Activated CD4-positive, alpha-beta T cell treated with anti-CD3 and anti-CD28 coated beads, Interleukin-2, amount 10 ng/mL, durations not matched to agents 7 days and 5 days (primary cell): ENCODE measurements at places on chromosomes 2 and 18. TPM values are rescaled to one million over a fixed set of nuclear protein-coding genes. Genes with fewer than 3 reads are reported as not detected.

Gene GORASP2
- 58.7 TPM for total RNA-seq

Gene HOXD10
- total RNA-seq, result not detected

Gene PJVK
- 2.2 TPM for total RNA-seq

Gene MYOM1
- total RNA-seq, result 2.1 TPM

Gene SLC40A1
- total RNA-seq, result 3.2 TPM

Gene EFHD1
- total RNA-seq, result 0.50 TPM

Gene SERPINB11
- not detected for total RNA-seq

Gene TBC1D8
- 0.50 TPM for total RNA-seq

Gene MAP4K3
- total RNA-seq, result 8.1 TPM

DNA sequence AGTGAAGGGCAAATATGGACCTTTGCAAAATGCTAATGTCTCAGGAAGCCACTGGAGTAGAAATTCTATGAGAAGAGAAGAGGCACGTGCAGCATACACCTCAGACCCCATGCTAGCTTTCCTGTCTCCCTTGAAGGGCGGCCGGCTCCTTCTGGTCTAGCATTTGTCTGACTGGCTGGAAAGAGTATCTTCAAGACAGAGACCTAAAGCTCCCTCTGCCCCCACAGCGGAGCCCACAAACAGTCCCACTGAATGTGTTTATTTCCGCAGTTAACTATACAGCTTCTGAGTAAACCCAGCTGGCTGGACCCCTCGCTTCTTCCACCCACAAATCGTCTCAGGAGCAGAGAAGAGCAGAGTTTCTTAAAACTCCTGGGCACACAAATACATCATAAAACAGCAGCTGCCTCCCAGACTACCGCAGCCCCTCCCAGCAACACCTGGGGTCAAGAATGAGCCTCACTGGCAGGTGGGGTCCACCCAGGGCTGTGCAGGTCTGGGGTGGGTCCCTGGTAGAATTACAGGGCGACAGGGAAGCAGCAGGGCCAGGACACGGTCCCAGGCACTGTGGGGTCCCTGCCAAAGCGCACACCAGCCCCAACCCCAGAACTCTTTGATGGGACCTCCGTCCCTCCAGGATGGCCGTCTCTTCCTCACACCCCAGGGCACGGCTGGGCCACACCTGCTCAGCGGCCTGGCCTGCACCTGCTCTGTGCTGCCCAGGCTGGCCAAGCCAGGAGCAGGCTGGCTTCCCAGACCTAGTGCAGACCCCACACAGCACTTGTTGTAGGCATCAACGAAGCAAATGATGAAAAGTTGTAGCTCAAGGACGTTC lies 103.8 kb downstream of the PXDN start:
- H3K4me1 ChIP-seq, result no peaks in the 10 kb centered on the region
- H3K27ac ChIP-seq, result no peak overlapping the region
- DNase-seq, result no peak
- H3K27me3 ChIP-seq, result no peaks in the 10 kb centered on the region

DNA sequence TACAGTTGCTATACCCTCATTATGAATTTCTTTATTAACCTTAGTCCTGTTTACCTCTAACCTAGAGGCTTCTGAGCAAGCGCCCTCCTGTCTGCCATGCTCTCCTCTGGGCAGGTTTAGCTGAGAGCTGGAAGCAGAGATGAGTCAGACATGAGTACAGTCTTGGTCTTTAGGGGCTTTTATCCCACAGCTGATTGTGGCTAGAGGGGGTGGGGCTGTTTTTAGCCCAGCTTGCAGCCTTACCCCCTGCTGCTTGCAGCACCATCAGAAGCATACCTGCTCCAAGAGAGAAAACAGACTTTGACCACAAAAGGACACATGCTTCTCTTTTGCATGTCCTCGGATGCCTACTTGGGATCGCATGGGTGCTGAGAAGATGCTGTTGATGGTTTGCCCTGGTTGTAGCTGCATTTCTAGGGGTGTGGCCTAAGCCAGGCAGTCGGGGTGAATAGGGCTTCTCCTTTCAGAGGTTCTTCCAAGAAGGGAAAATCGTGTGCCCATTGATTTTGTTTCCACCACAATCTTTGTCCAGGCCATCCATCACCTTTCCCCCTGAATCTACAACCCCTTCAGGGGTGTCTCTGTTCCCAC lies 115.0 kb upstream of the LGALSL start:
- H3K4me3 ChIP-seq, result no peak overlapping the region
- peaks cover 2% of the 10 kb centered on the region for H3K4me1 ChIP-seq
- H3K27ac ChIP-seq, result no peak overlapping the region
- H3K36me3 ChIP-seq, result no peaks in the 10 kb centered on the region
- no peak for DNase-seq
- peaks cover 6% of the 10 kb centered on the region for H3K27me3 ChIP-seq

DNA sequence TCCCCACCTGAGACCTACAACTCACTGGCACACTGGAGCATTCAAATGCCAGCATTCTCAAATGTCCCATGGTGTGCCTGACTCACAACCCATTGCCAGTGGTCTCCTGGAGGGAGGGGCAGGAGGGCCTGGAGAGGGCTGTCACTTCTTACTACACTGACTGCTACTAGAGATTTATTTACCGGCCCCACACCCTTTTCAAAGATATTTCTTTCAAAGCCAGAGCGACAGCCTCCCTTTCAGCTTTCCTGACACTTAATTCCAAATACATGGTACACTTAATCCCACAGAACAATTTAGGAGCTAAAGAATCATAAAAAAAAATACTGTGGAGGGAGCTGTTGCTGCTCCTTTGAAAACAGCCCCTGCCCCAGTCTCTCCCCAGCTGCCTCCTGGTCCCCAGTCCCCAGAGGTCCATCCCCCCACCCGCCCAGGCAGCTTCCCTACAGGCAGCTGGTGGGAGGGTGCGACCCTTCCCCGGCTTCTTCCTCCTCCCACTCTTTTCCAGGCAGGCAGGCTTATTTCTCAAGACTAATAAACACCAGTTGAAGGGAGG lies 129.1 kb upstream of the SMAD2 start:
- peaks cover 39% of the 10 kb centered on the region for H3K27me3 ChIP-seq
- DNase-seq, result no peak
- no peaks in the 10 kb centered on the region for H3K36me3 ChIP-seq

DNA sequence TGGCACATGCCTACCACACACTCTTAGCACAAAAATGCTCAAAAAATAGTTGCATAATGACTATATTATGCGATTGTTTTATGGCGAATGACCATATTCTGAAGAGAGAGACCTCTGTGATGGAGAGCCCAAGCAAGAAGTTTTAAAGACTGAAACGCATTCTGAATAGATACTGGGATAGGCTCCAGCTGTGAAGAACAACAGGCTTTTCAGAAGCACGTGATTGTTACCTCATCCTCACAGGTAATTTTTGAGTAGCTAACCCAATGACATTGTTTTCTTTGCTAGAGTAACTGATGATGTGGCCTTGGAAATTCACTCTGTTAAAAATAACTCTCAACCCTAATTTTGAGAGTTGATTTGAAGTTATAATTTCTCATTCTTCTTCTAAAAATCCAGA lies 2.0 kb upstream of the DDX18 start:
- H3K27ac ChIP-seq, result no peak overlapping the region
- peaks cover 3% of the 10 kb centered on the region for H3K36me3 ChIP-seq
- H3K4me1 ChIP-seq, result peaks cover 21% of the 10 kb centered on the region
- H3K27me3 ChIP-seq, result no peaks in the 10 kb centered on the region
- DNase-seq, result no peak

DNA sequence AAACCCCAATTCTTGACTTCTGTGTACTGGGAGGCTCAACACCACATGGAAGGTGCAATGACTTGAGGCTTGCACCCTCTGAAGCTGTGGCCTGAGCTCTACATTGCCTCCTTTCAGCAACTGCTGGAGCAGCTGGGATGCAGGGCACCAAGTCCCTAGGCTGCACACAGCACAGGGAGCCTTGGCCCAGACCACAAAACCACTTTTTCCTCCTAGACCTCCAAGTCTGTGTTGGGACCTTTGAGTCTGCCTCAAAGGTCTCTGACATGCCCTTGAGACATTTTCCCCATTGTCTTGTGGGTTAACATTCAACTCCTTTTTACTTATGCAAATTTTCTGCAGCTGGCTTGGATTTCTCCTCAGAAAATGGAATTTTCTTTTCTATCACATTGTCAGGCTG lies 62.6 kb upstream of the KCNE4 start:
- DNase-seq, result no peak
- no peak overlapping the region for H3K4me3 ChIP-seq
- no peaks in the 10 kb centered on the region for H3K4me1 ChIP-seq
- H3K27ac ChIP-seq, result no peak overlapping the region

DNA sequence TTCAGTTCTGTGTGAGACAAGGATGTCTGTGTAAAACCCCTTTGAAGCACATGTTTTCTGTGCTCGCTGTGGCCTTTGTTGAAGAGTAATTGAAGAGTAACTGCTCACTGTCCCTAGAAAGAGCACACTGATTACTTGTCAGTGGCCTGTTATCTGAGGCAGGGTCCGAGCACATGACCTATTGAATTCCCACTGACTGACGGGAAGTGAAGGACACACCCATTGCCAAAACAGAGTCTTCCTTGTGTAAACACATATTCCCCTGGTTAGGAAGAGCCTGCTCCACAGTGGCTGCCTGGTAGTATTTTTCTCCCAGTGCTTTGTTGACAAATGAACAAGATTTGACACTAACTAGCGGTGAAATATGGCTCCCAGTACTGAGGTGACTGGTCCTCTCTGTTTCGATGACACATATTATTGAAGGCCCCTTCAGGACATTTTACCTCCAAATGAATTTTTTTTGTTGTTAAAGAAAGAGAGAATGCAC lies 148.5 kb upstream of the GYPC start:
- peaks cover 4% of the 10 kb centered on the region for H3K27me3 ChIP-seq
- H3K4me1 ChIP-seq, result no peaks in the 10 kb centered on the region
- no peak overlapping the region for H3K4me3 ChIP-seq
- H3K36me3 ChIP-seq, result no peaks in the 10 kb centered on the region

DNA sequence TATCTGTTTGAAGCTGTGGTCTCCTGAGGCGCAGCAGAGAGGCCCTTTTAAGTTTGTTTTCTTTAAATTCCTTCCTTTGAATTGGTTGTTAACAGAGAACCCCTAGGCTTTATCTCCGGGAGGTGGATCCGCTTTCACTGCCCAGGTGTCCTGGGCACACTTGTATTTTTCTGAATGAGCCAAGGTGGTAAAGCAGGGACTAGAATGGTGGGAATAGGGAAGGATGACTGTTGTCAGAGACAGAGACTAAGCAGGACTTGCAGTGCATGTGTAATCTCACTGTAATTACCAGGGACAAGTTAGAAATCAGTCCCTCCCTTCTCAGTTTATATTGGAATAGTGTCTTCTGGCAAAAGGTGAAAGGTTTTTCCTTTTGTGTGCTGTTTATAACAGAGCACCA lies 72.8 kb downstream of the PHLPP1 start:
- no peaks in the 10 kb centered on the region for H3K27me3 ChIP-seq
- H3K36me3 ChIP-seq, result no peaks in the 10 kb centered on the region
- no peak overlapping the region for H3K27ac ChIP-seq
- no peak for DNase-seq
- H3K4me1 ChIP-seq, result peaks cover 41% of the 10 kb centered on the region
